ENCODE measurements at places on chromosomes 2 and 18.
A peak's percentile ranks its signal among the peaks of the same experiment; 100 is the strongest.

GRCh38 chr2:195613922-195614321 is 43.1 kb upstream of the SLC39A10 start:
- DNase-seq, result peak; percentile 92

DNA sequence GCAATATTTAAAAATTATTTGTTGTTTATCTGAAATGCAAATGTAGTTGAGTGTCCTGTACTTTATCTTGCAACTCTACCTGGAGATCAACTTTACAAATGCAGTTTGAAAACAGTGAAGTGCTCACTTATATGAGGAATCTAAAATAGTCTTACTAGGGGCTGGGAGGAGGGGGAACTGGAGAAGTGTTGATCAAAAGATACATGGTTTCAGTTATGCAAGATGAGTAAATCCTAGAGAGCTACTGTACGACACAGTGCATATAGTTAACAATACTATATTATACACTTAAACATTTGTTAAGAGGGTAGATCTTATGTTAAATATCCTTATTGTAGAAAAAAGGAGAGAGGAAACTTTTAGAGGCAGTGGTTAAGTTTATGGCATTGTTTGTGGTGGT is 241.9 kb downstream of the BCL11A start:
- no peak for DNase-seq

DNA sequence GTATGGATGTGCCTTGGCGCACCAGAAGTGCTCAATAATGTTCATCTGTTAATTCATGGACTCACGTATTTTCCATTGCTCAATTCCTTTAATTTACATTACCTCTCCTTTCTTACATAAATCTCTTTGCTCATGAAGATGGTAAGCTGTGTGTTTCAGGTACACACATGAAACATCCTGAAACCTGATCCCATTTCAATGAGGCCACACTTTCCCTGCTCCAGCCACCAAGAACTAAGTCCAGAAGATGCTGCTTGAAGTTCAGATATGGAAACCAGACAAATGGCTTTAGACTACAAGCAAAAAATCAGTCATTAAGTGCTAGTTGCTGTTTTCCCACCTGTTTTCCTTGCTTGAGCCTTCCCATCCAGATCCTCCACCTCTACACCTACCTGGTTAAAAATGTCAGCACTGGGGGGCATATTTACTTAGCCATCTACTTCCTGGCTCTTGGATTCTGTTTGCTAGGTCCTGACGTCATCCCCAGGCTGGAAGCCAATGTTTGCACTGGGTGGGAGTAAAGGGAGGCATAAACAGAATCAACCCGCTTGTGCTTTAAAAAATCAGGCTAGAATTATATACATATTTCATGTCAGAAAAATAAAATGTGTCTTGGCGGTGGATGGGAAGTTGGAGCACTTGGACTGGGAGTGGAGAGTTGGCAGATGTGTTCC is 309.7 kb downstream of the OSR1 start:
- no peak for DNase-seq

GRCh38 chr18:63867368-63868125 is 20.0 kb upstream of the SERPINB2 start:
- no peak for DNase-seq

DNA sequence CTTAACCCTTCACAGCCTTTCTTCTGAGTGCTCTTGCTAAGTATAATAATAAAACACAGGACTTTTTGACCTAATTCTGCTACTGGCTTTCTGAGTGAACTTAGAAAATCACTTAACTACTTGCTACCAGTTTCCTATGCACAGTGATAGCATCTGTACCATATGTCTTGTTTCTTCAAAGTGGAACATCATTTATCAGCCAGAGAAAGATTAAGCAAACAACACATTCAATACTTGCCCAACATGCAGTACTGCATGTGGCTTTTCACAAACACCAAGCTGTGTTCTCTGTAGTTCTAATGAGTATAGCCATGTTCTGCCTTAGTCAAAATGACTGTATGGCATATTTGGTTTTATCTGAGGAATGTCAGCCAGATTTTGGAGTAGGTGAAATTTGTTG is 1286.6 kb upstream of the ZEB2 start:
- no peak for DNase-seq

GRCh38 chr2:167297292-167297691 is 409.0 kb downstream of the XIRP2 start:
- DNase-seq, result no peak

- peak; percentile 66 for DNase-seq
Measured at GRCh38 chr2:170361090-170361936, 183.4 kb downstream of the MYO3B start.

DNA sequence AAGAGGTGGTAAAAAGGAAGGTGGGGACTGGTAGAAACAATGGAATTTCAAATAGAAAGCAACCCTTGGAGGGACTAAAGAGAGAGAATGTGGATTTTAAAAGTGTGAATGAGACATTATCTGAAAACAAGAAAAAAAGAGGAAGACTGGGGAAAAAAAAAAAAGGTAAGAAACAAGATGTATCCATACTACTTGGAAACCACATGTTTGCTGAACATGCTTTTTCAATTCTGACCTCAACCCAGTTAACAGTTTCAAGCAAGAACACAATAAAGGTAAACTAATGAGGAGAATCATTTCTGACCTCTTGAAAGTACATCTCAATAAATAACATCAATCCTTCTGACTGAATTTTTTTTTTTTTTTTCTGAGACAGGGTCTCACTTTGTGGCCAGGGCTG is 2.6 kb downstream of the FARSB start:
- DNase-seq, result no peak

DNA sequence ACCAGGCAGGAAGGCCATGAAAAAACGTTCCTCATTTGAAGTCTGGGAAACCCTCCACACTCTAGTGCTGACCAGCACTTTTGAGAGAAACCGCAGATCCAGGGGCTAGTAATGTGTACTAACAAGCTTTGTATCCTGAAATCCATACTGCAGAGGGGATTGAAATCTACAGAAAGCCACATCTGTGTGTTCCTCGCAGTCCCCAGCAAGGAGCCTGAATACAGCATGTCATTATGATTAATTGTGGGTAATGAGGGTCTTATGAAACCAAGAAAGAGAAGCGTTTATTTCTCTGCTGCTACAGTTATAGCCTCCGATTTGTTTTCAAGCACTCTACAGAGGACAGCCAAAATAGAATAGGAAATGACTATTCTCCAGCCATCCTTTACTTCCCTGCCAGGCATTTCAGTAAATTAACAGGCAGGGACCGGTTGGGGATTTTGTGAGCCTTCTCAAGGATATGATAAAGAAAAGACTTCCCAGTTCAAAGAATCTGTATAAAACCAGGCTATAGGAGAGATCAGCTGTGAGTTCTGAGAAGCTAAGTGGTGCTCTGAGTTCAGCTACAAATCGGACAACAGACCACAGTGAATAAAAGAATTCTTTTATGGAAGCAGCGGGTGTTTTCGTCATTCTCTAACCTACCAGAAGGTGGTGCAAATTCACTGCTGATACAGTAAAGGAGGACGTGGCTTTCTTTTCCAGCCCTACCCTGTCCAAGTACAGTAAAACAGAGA is 133.4 kb downstream of the INSIG2 start:
- peak; percentile 86 for DNase-seq

GRCh38 chr2:218981881-218982585 is 3.0 kb downstream of the FEV start:
- DNase-seq, result no peak

- DNase-seq, result peak; percentile 45
Measured at GRCh38 chr2:206443735-206444527, 599 bp downstream of the ADAM23 start.

DNA sequence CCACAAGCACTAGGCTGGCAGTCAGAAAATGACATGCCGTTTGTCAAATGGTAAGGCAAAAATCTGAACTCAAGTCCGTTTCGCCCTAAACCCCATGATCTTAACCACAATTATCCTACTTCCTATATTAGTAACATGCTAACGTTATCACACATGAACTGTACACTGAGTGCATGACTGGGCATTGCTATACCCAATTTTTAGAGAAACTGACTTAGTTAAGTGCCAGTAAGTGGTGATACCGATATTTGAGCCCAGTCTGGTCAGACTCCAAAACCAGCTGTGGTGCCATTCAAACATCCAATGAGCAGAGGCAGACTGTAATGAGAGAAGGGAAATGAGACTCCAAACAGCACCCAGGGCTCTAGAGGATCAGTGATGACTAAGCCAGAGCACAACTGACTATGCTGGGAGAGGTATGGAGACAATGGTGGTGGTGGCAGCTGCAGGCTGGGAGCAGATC is 311.7 kb upstream of the PKDCC start:
- DNase-seq, result peak; percentile 2

GRCh38 chr18:9048808-9049494 is 53.5 kb upstream of the NDUFV2 start:
- peak; percentile 8 for DNase-seq

DNA sequence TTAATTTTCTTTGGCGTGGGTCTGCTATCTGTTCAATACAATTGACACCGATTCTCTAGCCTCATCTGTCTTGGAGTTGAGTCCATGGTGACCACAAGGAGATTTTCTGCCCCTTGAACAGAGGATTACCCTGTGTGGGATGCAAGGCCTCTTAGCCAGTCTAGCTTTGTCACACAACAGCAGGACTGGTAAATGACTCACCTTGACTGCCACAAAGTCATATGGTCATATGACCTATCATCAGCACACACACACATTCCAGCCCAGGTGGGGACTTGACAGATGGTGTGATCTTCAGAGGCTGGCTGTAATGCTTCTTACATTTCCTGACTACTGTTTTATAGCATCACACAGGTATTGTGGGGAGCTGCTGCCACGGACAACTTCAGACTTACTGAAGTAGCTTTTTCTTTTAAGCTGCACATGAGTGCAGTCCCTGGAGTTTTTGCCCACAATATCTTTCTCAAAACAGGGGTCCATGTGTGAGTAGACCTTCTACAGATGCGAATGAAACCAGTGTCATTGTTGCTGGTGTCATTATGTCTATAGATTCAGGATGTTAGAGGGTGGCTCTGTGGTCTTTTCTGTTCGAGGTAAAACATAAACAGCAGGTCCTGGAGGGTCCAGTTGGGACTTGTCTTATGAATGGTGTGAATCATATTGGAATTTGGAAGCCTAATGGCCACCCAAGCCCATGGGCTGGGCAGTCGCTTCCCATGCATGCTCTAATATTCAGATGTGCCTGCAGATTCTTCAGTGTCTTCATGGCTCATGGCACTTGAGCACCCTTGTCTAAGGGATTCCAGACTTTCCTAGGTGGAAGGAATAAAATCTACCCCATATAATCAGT is 18.6 kb upstream of the ACOXL start:
- no peak for DNase-seq

All from fibroblast of skin of scalp (primary cell).